RPMI8226 (cell line): ENCODE measurements at places on chromosomes 3 and 15.

DNA sequence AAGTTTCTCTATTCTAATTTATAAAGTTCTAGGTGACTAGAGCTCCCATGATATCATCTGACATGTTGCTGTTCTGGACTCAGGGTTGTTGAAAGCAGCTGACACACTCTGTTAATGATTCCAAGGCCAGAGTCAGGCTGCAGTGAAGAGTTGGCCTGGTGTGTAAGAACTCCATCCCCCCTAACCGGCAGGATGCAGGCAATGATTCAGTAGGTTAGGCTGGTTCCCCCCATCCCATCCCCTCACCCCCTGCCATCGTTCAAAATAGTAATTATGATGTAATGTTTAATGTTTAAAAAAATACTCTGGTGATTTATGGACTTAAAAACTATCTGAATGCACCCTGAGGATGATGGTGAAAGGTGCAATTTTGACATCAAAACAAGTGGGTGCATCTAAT is 4.6 kb upstream of the TRIM71 start:
- no peak for DNase-seq

DNA sequence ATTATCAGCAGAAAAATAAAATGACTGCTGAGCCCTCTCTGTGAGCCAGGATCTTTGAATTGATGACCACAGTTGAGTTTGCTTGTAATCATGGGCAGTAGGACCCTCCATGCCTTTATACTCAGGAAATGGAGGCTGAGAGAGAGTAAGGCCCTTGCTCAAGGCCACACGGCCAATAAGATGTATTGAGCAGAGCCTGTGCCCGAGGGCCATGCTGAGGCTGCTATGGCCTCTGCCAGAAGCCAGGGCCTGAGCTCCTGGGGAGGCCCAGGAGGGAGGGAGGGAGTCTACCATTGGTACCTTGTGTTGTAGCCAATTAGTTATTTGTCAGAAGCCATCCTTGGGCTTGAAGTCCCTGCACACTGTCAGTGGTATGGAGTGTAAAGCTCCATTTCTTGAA is 151.4 kb downstream of the DNAJB8 start:
- no peak for DNase-seq

DNA sequence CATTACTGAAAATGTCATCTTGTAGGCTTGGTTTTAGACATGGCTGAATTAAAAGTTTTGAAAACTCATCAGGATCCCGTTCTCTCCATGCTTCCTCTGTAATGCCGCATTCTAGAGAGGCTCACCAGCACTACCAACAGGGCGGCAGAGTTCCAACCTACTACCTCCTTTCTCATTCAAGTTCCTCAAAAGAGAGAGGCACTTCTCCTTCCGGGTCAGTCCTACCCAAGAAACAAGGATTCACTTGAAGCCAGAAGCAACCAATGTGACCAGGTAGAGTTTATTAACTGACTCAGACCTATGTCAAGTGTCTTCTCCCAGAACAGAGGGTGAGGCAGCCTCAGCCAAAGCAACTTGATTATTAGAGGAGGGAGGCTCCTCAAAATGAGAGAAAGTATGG is 59.8 kb upstream of the GYG1 start:
- no peak for DNase-seq

DNA sequence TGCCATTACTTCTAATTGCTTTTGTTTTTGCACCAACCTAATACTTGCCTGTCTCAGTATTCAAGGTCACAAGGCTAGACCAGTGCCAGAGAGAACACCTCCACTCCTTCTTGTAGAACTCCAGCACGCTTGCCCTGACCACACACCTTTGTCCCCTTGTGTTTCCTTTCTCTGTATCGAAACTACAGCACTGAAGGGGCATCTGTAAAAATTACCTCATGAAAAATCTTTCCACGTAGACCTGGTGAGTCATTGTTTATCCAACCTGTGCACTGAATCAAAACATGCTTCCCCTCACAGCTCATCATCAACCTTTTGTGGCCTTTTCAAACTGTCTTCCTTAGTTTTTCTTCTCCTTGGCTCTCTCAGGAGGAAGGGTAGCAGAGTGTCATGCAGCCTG is 259.5 kb downstream of the THRB start:
- DNase-seq, result no peak

GRCh38 chr15:61122647-61123375 is 106.3 kb downstream of the RORA start:
- DNase-seq, result no peak

- DNase-seq, result no peak
These were observed 151.4 kb downstream of the RAP2B start for GRCh38 chr3:153313302-153313965.

DNA sequence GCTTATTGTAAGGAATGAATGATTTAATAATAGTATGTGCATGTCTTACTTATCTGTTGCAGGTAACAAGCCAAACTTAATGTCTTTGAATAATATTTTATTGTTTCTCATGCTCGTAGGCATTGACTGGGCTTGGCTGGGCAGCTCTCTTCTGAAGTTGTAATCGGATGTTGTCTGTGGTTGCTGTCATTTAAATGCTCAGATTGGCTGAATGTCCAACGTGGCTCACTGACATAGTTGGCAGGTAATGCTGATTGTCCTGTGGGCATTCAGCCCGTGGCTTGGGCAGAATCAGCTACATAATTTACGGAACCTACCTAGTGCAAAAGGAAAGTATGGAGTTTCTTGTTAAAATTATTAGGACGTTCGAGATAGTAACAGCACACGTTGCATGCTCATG is 297.4 kb upstream of the GBE1 start:
- DNase-seq, result no peak

- no peak for DNase-seq
These were observed at the start of gene ATP2B2 for GRCh38 chr3:10505050-10505790. TSS of gene ATP2B2 (minus strand) at chr3:10505586. CDS start at chr3:10449543, 56,043 bp downstream.

DNA sequence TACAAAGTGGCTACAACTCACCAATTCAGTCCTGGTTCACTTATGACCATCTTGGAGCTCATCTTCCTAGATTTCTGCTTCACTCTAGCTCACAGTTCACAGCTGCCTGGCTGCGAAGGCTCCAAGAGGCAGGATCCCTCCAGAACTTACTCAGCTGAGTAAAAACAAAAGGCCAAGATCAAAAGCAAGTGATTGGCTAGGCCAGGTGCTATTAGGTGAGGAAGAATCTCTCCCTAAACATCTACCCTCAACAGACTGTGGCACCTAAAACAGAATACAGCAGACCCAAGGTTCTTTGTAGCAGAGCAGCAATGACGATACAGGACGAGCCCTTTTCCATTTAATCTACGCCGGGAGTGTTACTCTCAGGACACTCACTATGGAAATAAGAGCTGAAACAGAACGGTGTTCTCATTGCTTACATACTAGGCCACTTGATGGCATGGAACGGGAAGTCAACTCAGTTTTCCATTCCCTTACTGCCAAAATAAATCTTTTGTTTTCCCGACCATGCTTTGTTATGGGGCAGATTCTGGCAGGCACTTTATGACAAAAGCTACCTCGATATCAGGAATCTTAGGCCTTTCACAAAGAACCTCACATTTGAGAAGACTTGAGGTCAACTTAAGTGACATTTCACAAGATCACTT is 901 bp downstream of the ICE2 start:
- DNase-seq, result peak; percentile 12

- no peak for DNase-seq
These were observed 34.7 kb downstream of the MYO5A start for GRCh38 chr15:52493968-52494367.

DNA sequence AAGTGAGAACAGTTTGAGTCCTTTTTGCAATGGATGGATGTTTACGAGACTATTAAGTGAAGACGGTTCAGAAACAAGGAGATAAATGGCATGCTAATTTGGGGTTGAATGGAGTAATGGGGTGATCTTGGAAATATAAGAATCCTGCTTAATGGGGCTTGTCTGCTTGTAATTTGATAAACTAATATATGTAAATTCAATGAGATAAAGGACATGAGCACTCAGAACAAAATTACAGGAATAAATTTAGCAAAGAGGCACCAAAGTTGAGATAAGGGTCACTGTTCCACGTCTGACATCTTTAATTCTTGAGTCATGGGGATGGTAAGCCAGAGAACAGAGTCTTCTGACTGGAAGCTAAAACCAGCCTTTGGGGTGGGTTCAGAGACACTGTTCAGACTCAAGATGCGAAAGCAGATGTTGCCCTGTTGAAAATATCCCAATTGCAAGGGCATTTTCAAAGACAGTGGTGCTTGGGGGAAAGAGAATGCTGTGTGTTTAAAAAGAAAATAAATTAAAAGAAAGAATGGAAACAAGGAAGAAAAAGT is 67.8 kb upstream of the CHRNB4 start:
- no peak for DNase-seq
